ENCODE measurements at places on chromosomes 13 and 19.
A peak's percentile ranks its signal among the peaks of the same experiment; 100 is the strongest.

- DNase-seq: no peak
These were observed 11.9 kb upstream of the NOTCH3 start for GRCh38 chr19:15212711-15213110.

GRCh38 chr19:33192010-33192409 is 2.1 kb upstream of the LRP3 start:
- no peak for DNase-seq

GRCh38 chr13:42119041-42119440 is 70.6 kb downstream of the DGKH start:
- no peak for DNase-seq

- no peak for DNase-seq
These were observed 88.0 kb upstream of the FRY start for GRCh38 chr13:31943591-31943990.

DNA sequence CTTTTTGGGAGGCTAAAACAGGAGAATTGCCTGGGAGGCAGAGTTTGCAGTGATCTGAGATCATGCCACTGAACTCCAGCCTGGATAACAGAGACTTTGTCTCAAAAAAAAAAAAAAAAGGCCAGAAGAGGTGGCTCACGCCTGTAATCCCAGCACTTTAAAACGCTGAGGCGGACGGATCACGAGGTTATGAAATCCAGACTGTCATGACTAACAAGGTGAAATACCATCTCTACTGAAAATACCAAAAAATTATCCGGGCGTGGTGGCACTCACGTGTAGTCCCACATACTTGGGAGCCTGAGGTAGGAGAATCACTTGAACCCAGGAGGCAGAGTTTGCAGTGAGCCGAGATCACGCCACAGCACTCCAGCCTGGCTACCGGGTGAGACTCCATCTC is 39.9 kb downstream of the ZNF611 start:
- DNase-seq: no peak

GRCh38 chr13:25731037-25731436 is 320.8 kb downstream of the SHISA2 start:
- DNase-seq: no peak

GRCh38 chr13:27497563-27498230 is 47.3 kb upstream of the MTIF3 start:
- DNase-seq: no peak

DNA sequence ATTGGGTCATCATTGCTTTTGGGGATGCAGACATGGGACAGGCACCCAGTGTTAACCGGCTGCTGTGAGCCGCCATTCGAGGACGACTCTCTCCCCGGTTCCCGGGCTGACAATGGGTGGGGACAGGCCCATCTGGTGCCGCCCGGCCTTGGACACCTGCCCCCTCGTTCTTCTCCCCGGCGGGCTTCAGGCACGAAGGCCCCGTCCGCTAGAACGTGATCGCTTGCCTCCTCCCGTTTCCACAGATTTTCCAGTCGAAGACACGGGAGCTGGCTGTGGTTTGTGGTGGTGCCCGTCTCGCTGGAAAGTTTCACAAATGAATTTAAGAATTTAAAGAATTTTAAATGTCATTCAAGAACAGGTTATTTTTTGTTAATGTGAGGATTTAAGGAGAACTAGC is 2.0 kb downstream of the PALM start:
- peak; percentile 61 for DNase-seq

DNA sequence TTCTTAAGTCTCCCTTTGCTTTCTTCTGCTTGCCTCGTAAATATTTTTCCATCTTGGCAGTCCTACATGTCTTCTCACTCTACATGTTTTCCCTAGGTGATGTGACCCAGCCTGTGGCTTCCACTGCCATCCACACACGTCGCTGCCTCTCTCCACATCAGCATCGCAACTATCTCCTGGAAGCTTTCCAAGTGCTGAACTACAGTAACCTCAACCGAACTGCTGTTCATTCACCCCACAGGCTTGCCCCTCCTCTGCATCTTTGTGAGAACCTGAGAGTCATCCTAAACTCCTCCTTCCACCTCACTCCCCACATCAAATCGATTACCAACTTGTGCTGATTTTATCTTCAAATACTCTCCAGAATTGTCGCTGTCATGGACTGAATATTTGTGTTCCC is 41.2 kb upstream of the USPL1 start:
- DNase-seq: no peak

GRCh38 chr19:3618144-3618810 is 8.3 kb downstream of the CACTIN start:
- DNase-seq: no peak

DNA sequence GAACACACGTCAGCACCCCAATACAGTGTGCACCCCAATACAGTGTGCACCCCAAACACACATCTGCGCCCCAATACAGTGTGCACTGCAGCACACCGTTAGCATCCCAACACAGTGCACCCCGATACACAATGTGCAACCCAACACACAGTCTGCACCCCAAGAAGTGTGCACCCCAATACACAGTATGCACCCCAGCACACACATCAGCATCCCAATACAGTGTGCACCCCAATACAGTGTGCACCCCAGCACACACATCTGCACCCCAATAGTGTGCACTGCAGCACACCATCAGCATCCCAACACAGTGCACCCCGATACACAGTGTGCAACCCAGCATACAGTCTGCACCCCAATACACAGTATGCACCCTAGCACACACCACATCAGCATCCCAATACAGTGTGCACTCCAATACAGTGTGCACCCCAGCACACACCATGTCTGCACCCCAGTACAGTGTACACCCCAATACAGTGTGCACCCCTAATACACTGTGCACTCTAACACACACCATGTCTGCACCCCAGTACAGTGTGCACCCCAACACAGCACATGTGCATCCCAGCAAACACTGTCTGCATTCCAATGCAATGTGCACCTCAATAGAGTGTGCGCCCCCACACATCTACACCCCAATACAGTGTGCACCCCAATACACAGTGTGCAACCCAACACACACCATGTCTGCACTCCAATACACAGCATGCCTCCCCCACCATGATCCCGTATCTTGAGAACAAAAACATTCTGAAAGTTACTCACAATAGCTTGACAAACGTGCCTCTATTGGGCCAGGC is 855 bp upstream of the CARS2 start:
- DNase-seq: no peak

DNA sequence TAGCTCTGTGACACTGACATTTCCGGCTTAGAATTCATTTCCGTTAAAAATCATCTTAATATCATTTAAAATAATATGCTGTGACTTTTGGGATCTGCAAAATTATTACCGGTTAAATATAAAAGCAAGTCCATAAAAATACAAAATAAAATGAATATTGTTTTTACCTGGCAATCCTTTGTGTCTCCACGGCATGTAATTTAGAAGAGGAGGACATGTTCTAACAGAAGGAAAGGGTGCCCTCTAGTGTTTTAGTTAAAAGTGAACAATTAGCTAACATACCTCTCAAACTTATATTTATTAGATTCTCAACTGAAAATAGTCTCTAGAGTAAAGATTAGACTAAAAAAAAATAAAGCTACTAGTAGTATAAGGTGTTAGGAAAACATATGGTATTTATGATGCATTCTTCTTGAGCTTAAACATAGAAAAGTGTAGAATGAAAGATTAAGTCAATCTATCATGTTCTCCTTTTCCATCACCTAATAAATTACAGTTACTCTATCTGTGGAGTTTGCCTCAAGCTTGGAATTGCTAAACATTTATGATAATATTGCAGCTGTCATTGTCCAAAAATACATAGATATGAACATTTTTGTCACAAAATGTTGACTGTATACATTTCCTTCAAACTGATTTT is 676.7 kb upstream of the SPRY2 start:
- peak; percentile 23 for DNase-seq

DNA sequence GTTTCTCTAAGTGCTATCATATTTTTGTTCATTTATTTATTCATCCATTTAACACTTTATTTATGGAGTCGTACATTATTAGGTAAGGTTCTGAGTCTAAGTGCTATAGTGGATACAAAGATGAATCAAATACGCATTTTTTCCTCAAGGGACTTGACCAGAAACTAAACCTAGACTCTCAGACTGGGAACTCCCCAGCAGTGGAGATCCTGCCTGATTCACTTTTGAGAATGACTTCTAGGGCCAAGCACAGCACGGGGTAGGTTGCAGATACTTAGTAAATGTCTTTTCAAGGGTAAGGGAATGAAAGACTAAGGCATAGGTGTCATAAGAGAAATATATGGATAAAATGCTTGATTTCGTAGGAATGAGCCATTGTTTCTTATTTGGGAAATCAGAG is 7.2 kb downstream of the DNAJC15 start:
- no peak for DNase-seq

GRCh38 chr19:55483706-55484592 is 1.0 kb upstream of the NAT14 start:
- no peak for DNase-seq

GRCh38 chr13:24742294-24742693 is 21.7 kb upstream of the RNF17 start:
- DNase-seq: no peak

GRCh38 chr13:113584870-113585671 is 518 bp downstream of the TFDP1 start:
- DNase-seq: no peak

GRCh38 chr19:4506449-4507149 is 11.7 kb downstream of the PLIN4 start:
- peak; percentile 18 for DNase-seq

DNA sequence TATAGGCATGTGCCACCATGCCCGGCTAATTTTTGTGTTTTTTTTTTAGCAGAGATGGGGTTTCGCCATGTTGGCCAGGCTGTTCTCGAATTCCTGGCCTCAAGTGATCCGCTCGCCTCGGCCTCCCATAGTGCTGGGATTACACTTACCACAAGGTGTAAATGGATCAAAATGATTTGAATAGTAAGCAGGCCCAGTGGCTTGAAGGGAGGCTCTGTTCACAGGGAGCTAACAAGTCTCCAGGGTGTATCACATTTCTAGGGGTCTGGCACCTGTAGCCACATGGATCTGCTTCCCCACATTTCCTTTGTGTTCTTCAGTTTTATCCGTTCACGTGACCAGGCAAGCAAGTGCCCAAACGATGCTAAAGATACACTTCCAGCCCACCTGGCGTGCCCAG is 13.5 kb upstream of the CNFN start:
- no peak for DNase-seq

GRCh38 chr13:28329395-28330158 is 165.4 kb downstream of the FLT1 start:
- no peak for DNase-seq

GRCh38 chr19:10603873-10604459 is 16.9 kb upstream of the AP1M2 start:
- DNase-seq: no peak

DNA sequence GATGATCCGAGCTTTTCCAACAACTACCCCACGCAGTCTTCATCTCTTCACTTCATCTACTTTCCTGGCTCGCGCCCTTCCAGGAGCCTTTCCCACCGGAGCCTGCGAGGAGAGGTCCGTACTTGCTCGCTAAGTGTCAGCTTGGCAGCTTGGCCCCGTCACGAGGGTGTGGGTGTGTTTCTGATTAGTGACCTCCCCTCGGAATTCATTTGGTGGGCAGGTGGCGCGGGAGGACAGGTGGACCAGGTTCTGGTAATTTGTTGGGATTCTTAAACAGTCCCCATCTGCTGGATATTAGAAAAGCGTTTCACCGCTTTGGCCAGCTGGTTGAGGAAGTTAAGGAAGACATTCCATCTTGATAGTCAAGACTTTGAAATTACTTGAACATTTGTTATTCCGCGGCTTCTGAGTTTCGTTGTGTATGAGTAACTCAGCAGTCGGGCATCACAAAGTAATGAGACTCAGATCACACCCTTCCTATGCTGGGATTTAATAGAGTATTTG is 515 bp downstream of the UFM1 start:
- DNase-seq: peak; percentile 28

- DNase-seq: no peak
These were observed 40.7 kb upstream of the N4BP2L1 start for GRCh38 chr13:32468502-32469142.

Measured in astrocyte of the cerebellum (primary cell).